ENCODE measurements at places on chromosomes 2 and 18. TPM values are rescaled to one million over a fixed set of nuclear protein-coding genes. Genes with fewer than 3 reads are reported as not detected.

Gene CNDP1
- total RNA-seq, result 0.51 TPM

GRCh38 chr2:61993422-61994024 lies 88.0 kb downstream of the COMMD1 start:
- peak; percentile 82 for DNase-seq

DNA sequence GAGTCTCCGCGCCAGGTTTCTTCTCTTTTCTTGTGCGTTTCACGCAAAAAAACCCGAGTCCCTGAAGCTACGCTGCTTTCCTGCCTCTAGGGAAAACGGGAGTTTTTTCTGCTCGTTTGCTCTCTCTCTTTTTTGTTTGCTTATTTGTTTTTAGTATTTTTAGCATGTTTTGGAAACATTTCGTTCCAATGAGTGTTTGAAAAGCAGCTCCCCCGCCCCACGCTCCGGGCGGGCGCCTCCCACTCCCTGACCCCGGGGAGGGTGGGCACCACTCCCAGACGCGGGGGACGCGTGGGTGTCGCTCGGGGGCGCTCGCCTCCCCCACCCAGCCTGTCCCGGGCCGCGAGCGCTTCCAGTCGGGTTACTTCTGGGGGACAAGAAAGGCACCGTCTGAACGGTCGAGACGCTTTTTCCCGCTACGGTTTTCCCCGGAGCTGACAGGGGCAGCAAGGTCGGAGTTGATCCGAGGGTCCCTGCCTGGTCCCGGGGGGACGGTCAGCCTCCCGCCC lies 446 bp upstream of the EFHD1 start:
- DNase-seq, result no peak

- DNase-seq, result peak; percentile 54
These were observed at the start of gene MC5R for GRCh38 chr18:13823707-13824395. TSS of gene MC5R (plus strand) at chr18:13824149. CDS start at chr18:13825766, 1,617 bp downstream.

DNA sequence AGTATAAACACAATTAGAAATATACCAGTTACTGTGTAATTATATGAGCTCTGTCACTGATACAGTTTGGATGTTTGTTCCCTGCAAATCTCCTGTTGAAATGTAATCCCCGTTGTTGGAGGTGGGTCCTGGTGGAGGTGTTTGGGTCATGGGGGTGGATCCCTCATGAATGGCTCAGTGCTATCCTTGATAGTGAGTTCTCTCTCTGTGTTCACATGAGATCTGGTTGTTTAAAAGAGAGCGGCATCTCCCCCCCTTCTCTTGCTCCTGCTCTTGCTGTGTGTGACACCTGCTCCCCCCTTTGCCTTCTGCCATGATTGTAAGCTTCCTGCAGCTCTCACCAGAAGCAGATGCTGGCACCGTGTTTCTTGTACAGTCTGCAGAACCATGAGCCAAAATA lies 24.1 kb downstream of the MTX2 start:
- no peak for DNase-seq

Gene ZEB2
- 71.9 TPM for total RNA-seq

- peak; percentile 84 for DNase-seq
These were observed 20.8 kb downstream of the DBI start for GRCh38 chr2:119387381-119388129.

GRCh38 chr2:156427074-156427473 lies 9.1 kb upstream of the GPD2 start:
- no peak for DNase-seq

Gene PLEKHH2
- total RNA-seq, result 17.6 TPM

Gene TEX44
- not detected for total RNA-seq

DNA sequence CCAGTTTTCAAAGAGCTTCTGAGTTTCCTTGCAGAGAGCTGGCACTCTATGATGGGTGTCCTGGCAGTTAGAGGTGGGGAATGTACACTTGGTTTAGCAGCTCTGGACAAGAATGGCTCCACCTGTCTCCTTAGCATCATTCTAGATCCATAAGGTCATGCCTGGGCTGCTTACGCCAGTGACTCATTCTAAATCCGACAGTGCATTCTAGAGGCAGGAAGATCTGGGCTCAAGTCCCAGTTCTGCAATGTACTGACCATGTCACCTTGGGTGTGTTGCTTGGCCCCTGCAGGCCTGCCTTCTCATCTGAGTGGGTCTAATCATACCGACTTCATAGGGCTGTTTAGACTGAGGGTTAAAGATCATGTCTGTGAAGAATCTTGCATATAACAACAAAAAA lies 46.5 kb downstream of the PTGR3 start:
- no peak for DNase-seq

DNA sequence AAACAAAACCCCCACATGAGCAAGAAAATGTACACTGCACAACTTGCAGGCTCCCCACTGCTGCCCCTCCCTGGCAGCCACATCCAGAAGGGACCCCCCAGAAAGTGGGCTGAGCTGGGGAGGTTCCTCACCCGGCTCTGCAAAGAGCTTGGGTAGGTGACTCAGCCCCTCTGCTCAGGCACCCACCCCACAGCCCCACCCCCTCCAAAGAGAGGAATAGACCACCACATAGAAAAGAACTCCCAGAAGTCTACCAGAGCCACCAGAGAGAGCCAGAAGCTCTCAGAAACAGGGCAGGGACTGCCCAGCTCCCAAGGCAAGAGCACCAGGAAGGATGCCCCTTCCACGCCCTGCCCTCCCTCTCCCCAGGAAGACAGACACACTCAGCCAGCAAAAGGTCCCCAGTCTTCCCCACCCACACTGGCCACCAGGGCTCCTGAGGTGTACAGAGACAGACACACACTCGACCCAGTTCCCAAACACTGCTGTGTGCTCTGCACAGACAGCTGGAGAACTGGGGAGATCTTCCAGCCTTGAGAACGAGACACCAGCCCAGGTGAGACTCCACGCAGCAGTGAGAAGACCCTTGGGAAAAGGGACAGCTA lies 28.2 kb downstream of the BIN1 start:
- no peak for DNase-seq

DNA sequence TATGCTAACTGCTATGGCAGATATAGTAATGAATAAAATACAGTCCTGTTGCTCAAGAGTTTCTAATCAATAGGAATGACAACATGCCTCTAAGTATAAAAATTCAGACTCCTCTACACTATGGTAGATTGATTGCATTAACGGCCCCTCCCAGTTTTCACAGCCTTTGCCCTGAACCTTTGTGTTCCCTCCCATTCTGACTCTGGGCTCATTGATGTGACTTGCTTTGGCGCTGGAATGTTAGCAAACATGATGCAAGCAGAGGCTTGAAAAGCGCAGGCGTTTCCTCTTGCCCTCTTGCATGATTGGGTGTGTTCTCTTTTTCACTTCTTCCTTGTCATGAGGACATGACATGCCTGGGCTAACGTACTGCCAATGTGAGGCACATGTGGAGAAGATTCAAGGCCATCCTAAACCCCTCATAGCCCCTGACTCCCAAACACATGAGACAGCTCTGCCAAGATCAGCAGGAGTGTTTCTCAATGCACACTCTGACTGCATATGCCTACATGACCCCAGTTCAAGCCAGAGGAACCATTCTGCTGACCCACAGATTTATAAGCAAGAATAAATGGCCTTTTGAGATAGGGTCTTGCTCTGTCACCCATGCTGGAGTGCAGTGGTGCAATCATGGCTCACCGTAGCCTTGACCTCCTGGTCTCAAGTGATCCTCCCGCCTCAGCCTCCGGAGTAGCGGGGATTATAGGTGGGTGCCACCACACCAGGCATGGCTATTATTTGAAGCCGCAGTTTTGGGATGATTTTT lies 49.7 kb upstream of the CD28 start:
- DNase-seq, result no peak

- DNase-seq, result no peak
These were observed 96.7 kb upstream of the SLC39A10 start for GRCh38 chr2:195560209-195560895.

GRCh38 chr2:174748948-174749347 lies 15.3 kb downstream of the CHRNA1 start:
- DNase-seq, result peak; percentile 74

Gene IL1A
- total RNA-seq, result not detected

DNA sequence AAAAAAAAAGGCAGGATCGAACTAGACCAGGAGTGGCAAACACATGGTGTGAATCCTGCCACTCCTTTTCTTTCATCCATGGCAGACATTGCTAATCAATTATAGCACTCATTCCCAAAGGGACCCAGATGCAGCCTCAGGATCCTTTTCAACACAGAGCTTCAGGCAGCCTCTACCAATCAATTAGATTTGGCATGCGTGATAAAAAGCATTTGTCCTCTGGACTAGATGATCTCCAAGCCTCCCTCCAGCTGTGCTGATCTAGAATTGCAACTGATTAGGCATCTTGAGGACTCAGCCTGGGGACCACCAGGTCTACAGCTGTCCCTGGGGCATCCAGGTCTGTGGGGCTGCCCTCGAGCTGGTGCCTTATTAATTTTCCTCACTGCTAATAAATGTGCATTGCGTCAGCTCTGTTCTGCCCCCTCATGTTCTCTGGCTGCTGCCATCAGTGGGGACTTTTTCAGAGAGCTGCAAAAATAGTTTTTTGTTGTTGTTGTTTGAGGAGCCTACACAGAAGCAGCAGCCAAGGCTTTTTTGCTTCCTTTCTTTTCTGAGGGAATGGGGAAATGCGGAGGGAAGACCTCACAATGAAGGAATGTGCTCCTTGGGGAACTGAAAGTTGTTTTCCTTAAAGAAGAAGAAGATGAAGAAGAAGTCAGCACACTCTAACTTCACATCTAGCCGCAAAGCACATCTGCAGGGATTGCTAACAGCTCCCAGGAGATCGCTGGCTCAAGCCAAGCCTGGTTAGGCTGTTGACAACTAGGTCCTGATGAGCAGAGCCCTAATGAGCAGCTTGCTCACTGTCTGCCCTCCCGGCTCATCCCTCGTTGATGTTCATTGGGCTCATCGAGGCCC lies 8.8 kb upstream of the ATOH8 start:
- no peak for DNase-seq

- no peak for DNase-seq
These were observed 21.7 kb downstream of the CDH19 start for GRCh38 chr18:66582211-66582610.

DNA sequence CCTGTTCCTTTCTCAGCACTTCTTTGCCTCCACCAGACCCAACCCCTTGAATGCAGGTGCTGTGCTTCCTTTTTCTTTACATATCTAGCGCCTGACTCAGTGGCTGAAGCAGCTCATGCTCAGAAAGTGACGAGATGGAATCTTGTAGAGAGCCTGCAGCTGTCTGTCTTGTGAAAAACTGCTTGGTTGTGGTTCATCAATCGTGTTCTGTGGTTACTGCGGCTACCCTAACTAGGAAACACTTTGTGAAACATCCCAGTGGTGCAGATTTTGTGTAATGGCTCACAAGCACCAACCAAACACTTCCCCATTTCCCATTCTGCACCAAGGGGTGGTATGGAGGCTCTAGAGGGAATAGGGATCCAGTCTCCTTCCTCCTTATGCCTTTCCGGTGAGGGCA lies 307.2 kb upstream of the MMADHC start:
- DNase-seq, result no peak

GRCh38 chr2:49444005-49444404 lies 289.7 kb upstream of the FSHR start:
- no peak for DNase-seq

- no peak for DNase-seq
These were observed 6.0 kb upstream of the DTNA start for GRCh38 chr18:34704074-34704473.

Gene SRD5A2
- total RNA-seq, result not detected

Gene GCC2
- total RNA-seq, result 24.7 TPM

- DNase-seq, result no peak
These were observed 457.8 kb downstream of the EIPR1 start for GRCh38 chr2:2919574-2920365.

Gene AFF3
- total RNA-seq, result 2.8 TPM

Gene CRYGC
- total RNA-seq, result not detected

- no peak for DNase-seq
These were observed 108.8 kb downstream of the LPIN1 start for GRCh38 chr2:11855064-11855760.

All from SK-MEL-5 (cell line).